ENCODE measurements at places on chromosomes 1 and 21.
A peak's percentile ranks its signal among the peaks of the same experiment; 100 is the strongest.

DNA sequence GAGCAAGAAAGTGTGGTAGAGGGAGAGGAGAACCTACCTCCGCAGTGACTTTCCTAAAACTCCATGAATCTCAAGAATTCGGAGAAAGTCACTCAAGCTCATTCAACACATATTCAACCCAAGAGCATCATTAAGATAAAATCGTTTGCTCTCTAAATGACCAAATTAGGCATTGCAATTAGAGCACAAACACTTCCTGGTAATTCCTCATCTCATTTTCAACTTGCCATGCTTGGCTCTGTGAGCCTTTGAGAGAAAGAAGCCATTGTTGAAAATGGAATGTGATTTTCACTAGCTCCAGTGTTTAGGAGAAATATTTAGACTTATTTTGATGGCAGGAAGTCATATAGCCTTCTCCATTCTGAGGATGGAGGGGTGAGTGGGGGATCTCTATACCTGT is 52.5 kb downstream of the KAZN start:
- peak; percentile 82 for DNase-seq

- no peak for DNase-seq
These were observed 47.4 kb downstream of the ZMYM1 start for GRCh38 chr1:35126546-35126945.

- DNase-seq = peak; percentile 62
These were observed 748 bp downstream of the PPP1R15B start for GRCh38 chr1:204410688-204411450.

GRCh38 chr21:24163539-24163938 is 1443.7 kb downstream of the MRPL39 start:
- no peak for DNase-seq

DNA sequence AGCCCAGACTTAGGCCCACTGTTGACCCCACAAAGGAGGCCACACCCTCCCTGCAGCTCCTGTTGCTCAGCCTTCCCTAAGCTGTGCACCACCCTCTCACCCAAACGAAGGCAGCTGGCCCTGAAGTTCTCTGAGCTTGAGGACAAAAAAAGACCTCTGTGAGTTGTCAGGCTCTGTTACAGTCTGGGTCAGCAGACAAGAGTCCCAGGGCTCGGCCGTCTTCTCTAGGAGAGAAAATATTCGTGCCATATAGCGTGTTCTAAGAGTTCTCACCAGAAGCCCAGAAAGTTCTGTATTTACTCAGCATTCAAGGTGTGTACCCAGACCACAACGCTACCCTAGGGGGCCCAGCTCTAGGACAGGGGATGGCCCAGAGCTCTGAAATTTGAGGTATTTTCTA is 25.5 kb upstream of the LYST start:
- DNase-seq = no peak

DNA sequence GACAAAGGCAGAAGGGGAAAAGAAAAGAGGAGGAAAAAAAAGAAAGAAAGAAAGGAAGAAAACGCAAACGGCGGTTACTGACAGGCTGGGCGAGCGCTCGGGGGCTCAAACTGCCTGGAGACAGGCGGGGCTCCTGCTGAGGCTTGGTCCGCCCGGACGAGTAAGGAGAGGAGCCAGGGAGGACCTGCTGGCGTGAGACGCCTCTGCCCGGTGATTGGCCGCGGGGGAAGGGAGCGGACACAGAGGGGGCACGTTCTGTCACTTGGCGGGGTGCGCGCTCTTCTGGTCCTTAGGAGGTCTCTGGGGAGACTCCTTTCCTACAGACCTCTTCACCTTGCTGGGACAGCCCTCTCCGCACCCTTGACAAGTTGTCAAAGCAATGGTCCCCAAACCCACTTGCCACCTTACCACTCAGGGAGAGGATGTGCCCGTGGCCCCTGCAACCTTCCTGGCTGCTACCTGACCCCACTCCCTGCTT is 791 bp upstream of the PIK3R3 start:
- no peak for DNase-seq

DNA sequence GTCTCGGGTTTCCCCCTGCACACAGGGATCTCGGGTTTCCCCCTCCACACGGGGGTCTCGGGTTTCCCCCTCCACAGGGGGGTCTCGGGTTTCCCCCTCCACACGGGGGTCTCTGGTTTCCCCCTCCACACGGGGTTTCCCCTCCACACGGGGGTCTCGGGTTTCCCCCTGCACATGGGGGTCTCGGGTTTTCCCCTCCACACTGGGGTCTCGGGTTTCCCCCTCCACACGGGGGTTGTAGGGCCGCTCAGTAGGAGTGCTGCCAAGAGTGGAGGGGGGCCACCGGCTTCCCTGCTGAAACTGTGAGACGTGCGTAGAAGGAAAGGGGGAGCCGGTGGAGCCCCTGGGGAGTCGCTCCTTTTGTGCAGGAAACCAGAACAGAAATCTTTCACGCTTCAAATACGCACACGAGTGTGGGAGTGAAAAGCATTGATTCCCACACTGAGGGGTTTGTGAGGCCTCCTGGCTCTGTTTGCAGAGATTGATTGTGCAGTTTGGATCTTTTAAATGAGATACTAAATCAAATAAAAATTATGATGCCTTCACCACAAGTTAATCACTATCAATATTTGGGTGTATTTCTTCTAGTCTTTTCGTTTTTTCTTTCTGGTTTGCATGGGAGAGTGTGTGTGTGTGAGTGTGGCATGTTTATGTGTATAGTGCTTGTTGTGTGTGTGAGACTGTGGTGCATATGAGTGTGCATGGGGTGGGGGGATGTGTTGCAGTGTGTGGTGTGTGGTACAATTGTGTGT is 54.3 kb upstream of the TRAPPC10 start:
- no peak for DNase-seq

- DNase-seq = no peak
These were observed 185.1 kb downstream of the TM2D1 start for GRCh38 chr1:61539720-61540462.

DNA sequence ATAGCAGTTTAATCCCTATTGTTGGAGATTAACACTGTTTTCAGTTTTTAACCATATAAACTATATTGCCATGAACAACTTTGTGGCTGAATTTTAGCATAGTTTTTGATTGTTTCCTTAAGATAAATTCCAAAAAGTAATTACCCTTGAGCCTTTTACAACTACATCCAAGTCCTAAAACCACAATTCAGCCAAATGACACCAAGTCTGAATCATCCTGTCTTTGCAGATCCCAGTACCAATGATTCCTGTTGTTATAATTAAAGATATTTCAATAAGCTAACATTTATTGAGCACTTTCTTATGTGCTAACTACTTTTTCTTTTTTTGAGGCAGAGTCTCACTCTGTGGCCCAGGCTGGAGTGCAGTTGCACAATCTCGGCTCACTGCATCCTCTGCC is 35.6 kb downstream of the IL23R start:
- no peak for DNase-seq

- DNase-seq = no peak
These were observed 61.1 kb upstream of the ANGPTL1 start for GRCh38 chr1:178931858-178932551.

DNA sequence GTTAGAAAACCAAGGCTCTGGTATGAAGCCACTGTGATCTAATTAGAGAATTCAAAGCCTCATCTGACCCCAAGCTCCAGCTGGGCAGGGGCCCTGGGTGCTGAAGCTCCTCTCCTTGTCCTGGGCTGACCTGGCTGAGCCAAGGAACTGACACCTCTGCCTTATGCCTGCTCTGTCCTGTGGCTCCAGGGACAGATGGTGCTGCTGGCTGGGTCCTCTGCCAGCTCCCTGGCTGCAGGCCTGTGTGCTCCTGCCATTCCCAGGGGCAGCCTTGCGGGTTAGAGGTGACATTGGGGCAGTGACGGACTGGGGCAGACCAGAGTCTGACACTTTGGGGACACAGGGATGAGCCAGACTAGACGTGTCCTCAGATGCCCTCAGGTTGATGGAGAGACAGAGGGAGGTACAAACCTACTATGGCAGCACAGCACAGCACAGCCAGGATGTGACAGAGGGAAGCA is 11.8 kb downstream of the ACOT11 start:
- no peak for DNase-seq

- DNase-seq = no peak
These were observed 860.8 kb upstream of the B3GALT2 start for GRCh38 chr1:194047206-194047605.

- DNase-seq = peak; percentile 21
These were observed 39.1 kb downstream of the IFI44 start for GRCh38 chr1:78688697-78689096.

- DNase-seq = no peak
These were observed 7.5 kb upstream of the ZNF436 start for GRCh38 chr1:23376890-23377811.

DNA sequence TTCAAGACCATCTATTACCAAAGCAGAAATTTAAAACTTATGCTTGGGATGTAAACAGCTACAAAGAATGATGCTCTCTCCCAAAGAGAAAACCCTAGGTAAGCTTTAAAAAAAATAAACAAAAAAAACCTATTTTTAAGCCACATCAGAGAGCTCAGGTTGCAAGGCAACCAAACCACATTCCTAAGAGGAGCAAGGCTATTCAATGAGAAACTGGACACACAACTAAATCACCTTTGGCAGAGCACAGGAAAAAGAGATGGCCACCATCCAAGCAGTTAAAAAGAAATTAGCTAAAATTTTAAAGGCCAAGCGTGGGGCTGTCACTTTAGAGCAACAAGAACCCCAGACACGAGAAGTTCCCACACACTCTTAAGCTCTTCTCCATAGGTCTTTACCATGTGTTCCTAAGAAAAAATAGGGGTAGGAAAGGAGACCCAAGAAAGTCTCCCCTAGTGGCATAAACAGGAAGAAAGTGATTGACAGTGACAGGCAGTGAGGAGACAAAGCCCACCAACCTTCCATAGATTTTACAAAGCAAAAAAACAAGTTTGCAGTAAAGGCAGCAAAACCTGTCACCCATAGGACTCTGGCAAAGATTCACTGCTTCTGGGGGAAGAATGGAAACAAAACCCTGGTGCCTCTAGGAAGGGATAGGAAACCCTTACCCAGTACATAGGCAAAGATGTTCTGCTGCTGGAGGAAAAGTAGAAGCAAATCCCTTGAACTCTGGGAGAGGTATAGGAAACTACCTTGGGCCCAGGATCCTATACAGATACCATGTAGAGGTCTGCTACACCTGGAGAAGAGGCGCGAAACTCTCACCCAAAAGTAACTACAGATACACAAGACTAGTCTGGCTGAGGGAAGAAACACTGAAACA is 68.5 kb downstream of the FOXJ3 start:
- DNase-seq = peak; percentile 37

DNA sequence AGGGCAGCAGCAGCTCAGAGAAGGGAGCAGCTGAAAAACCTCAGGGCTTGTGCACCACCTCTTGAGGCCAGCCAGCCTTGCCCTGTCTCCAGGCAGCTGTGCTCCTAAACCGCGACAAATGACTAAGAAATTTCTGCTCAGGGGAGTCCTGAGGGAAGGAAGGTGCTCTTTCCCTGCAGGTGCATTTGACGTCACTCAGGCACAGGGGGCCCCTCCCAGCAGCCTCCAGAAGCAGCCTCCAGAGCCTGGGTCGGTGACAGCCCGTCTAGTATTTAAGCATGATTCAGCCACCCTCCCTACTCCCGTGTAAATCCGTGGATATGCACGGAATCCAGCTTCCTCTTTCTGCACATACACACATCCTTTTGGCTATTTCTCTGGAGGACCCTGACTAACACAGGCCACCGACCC is 560.5 kb downstream of the KIF26B start:
- DNase-seq = no peak

DNA sequence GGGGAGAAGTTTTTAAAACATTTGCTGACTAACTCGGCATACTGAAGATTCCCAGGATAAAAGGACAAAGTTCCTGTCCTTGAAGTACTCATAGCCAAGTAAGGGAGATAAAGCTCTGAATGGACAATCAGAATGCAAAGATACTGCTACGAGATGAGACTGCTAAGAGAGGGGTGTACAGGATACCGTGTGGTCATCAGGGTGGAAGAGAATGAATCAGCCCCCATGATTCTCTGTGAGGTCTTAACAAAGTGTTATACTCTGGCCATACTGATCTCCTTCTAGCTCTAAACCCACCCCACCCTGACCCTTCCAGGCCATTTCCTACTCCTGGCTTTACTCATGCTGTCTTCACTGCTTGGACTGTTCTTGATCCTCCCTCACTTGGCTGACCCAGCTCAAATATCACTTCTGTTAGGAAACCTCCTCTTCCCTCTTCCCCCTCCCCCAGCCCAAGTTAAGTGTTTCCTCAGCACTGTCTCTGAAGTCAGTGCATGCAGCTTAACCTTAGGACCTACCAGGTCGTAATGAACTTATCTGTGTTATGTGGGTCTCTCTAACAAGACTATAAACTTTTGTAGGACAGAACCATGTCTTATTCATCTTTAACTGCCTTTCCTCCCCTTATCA is 15.8 kb upstream of the MAGOH start:
- DNase-seq = no peak

DNA sequence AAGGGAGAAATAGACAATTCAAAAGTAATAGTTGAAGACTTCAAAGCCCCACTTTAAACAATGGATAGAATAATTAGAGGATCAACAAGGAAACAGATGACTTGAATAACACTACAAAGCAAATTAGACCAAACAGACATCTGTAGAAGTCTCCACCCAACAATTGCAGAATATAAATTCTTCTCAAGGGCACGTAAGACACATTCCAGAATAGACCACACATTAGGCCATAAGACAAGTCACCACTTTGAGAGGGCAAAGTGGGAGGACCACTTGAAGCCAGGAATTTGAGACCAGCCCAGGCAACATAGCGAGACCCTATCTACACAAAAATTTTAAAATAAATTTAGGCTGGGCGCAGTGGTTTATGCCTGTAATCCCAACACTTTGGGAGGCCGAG is 20.5 kb upstream of the RNF186 start:
- no peak for DNase-seq

GRCh38 chr1:16183765-16184556 is 28.1 kb upstream of the EPHA2 start:
- DNase-seq = no peak

DNA sequence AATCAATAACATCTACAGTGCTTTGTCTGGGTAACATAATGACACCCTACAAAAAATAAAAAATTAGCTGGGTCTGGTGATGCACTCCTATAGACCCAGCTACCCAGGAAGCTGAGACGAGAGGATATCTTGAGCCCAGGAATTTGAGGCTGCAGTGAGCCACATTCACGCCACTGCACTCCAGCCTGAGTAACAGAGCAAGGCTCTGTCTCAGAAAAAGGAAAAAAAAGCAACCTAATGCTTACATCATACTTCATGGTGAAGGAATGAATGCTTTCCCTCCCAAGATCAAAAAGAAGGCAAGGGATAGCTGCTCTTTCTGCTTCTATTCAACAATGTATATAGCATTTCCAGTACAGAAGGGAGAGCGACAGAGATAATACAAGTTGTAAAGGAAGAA is 24.2 kb upstream of the CTTNBP2NL start:
- no peak for DNase-seq

Data from mesendoderm (in vitro differentiated cells).